Activated naive CD8-positive, alpha-beta T cell treated with anti-CD3 and anti-CD28 coated beads for 36 hours (primary cell): ENCODE measurements at places on chromosomes 12 and 14. TPM values are rescaled to one million over a fixed set of nuclear protein-coding genes. Genes with fewer than 3 reads are reported as not detected.

DNA sequence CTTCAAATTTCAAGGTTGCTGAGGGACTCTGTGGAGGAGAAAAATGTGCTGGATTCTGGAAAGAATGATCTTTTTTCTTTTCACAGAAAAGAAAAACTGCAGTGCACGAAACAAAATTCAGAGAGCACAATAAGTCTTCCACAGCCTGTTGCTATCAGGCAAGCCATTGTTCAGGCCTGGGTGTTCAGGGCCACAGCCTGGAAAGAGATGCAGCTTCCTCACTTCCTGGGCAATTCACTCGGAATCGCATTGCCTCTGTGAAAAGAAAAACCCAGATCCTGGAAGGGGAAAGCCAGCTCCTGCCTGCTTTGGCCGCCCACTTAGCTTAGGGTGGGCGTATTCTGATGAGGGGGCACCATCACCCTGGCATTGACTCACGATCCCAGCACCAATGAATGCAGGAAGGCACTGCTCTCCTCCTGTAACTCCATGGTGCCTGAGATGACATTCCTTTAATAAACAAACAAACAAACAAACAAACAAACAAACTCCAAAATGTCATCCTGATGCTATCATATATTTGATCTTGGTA is 863.9 kb downstream of the BCL11B start:
- no peak for DNase-seq

DNA sequence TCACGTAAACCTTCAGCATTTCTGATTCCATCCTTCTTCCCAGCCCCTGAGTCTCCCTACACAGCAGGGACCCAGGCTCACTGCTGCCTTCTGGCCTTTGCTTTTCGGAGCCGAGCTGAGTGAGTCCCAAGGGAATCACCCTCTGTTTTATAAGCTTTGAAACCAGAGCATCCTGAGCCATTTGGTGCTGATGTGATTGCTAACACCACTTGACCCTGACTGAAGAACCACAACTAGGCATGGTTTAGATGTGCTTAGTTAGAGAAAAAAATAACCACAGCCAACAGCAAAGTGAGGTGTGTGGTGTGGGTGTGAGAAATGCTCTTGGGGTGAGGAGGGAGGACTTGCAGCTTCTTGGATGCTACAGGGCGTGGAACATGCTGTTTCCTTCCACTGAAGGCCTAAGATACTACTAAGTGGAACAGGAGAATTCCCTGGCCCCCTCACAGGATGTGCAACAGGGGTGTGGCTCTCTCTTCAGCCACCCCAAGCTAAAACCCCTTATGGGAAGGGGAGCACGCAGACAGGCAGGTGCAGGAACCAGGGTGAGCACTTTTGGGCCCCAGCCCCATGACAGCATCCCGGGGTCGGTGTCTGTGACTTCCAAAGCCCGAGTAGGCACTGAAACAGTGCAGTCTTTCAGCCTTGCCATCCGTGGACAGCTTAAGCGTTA is at the start of gene TC2N:
TSS of gene TC2N (minus strand) at position 221 of the 673 bp plus-strand sequence. CDS start 53,767 bp downstream, outside the sequence.
- peak; percentile 59 for DNase-seq

DNA sequence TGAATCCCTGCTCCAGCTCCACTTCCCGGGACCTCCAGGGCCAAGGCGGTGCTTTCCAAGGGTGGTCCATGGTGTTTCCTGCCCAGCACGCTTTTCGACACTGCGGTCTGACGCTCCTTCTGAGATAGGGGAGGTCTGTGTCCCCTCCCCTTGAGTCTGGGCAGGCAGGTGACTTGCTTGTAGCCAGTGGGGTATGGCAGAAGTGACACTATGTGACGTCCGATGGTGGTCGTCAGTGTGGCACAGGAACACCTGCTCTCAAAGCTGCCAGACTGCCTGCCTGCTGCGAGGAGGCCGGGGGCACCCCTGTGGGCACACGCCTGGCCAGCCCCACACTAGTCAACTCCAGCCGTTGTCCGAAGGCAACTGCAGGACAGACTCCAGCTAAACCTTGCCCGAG is 16.0 kb upstream of the TRAF3 start:
- no peak for DNase-seq

DNA sequence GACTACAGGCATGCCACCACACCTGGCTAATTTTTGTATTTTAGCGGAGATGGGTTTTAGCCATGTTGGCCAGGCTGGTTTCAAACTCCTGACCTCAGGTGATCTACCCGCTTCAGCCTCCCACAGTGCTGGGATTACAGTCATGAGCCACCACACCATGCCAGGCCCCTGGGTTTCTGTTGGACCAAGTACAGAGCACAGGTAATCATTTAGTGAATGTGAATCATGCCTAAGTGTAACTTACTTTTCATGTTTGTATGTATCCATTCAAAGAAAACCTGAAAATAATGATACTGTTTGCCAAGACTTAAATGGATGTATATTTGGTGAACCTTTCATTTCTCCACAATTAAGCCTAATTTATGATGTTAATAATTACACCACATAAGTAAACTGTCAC is 65.9 kb downstream of the FGD6 start:
- DNase-seq = no peak

DNA sequence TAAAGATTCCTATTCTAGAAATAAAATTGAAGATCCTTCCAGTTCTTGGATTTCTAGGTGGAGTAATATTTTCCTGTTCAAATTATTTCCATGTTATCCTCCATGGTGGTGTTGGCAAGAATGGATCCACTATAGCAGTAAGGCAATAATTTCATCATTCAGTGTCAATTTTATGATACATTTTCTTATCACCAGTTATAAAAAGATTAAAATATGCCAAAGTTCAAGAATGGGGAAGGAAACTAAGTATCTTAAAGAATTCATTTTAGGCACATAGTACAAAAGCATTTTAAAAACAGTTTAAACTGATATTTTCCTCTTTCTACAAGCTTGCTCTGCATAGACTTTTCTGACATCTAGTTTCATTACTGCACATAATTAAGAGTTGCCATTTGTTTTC is 19.1 kb downstream of the SYCP3 start:
- DNase-seq = no peak

DNA sequence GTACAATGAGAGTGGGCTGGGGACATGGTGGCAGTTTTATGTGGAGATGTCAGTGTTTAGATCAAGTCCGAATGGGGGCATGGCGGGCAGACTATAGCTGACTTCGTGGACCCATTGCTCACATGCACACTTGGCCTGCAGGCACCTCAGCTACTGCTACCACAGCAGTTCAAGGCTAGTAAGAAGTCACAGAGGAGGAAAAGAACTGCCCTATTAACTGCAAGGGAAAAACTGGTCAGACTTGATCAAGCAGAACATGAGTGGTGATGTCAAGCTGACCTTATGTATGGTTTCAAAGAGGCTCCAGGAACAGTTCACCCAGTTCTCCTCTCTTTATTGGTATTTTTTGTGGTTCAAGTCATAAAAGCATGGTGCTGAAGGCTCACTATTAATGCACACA is 30.2 kb upstream of the FRS2 start:
- DNase-seq = no peak

The STAC3 gene
- 2.6 TPM for total RNA-seq
